ENCODE measurements at places on chromosomes 2 and 18.
A peak's percentile ranks its signal among the peaks of the same experiment; 100 is the strongest.

- DNase-seq: no peak
Observed at GRCh38 chr2:165864296-165864695, 70.2 kb upstream of the GALNT3 start.

- no peak for DNase-seq
Observed at GRCh38 chr2:48189552-48190228, 283.4 kb upstream of the FBXO11 start.

DNA sequence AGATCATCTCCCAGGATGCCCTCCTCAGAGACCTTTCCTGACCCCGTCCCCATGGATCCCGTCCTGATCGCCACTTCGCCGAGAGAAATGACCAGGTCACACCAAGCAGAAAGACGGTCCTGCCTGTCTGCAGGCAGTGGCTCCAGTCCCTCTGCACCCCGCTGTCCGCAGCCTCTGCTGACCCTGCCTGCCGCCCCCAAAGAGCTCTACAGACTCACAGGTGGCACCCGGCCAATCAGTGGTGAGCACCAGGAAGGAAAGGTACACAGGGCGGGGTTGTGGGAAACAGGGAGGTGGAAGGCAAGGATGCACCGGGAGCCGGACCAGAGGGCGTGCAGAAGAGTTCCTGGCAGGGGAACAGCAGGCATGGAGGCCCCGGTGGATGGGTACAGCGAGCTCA lies 94.8 kb downstream of the NDUFA10 start:
- DNase-seq: no peak

- no peak for DNase-seq
Observed at GRCh38 chr2:67625178-67625577, 228.0 kb downstream of the ETAA1 start.

GRCh38 chr2:162524849-162525248 lies 180.9 kb downstream of the GCA start:
- DNase-seq: no peak

DNA sequence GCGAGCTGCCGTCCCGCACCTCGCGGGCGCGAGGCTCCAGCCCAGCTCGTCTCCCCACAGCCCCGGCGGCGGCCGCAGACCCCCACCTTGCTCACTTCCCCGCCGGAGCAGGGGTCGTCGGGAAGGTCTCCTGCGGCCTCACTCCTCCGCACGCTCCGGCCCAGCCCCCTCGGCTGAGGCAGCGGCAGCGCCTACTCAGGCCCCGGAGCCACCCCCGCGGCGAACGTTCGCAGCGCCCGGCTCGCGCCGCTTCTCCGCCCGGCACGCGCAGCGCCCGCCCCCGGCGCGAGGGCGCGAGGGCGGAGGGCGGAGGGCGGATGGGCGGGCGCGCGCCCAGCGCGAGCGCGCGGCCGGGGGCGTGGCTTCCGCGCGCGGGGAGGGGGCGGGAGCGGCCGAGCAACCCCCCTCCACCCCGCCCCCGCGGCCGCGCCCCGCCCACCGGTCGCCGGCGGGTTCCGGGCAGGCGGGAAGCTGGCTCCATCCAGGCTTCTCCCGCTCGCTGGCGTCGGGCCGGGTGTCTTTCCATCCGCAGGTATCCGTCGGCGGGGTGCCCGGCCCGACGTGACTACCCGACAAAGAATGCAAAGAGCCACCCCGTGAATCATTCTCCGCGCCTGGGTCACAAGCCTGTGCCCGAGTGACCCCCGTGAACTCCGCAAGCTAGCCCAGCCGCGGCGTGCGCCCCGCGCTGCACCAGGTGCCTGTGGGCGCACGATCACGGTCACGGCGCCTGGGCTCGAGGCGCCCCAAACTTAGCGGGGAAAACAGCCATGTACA lies at the start of gene DTNB:
DTNB (minus strand) TSS at position 278 of the 777 bp plus-strand sequence. CDS start 20,917 bp downstream, outside the sequence.
- peak; percentile 69 for DNase-seq

GRCh38 chr18:59057969-59058368 lies 81.7 kb upstream of the SEC11C start:
- no peak for DNase-seq

DNA sequence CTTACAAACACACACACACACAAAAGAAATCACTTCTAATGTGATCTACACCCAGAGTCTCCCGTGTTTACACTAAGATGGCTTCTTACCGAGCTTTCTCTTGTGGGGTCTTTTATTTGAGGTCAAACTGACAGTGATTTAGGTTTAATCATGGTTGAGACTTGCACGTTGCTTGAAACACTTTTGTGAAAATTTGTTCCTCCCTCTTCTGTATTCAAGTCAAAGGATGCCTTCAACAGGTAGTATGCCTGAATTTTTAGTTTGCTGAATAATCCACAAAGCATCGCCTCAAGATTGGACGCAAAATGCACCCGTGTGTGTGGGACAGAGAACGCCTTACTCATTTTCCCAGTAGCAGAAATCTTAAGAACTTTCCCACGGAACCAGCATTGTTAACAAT lies 4.0 kb upstream of the ZNF516 start:
- no peak for DNase-seq

- DNase-seq: no peak
Observed at GRCh38 chr2:176085861-176086771, 2.4 kb upstream of the EVX2 start.

DNA sequence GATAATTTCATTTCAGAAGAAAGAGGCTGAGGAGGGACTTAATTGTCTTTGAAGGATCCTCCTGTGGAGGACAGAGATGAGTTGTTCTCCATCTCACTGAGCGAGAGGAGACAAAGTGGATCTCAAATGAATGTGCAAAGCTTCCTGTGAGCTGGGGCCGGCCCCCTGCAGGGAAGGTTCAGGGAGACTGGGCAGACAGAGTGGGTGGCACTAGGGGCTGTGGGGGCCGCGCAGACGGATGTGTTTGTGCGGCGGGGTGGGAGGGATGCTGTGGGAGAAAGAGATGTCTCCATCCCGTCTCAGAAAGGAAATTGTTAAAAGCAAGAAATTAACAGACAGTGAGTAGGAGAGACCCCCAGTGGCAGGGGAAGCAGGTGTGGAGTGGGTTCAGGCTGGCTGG lies 29.1 kb downstream of the KLHL29 start:
- no peak for DNase-seq

DNA sequence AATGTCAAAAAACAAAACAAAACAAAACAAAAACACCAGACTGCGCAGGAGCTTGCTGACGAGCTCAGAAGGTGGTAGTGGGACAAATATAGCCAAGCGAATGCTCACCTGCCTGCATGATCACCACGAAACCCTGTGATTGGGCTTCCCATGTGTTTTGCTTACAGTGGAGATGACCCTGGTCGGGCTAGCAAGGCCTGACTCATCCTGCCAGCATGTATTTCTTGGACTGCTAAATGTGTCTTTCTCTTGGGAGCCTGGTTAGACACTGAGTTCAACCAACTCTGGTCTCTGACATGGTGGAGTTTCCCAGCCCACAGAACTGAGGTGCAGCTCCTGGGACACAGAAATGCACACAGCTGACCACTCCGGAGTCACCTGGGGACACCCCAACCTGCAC lies 30.7 kb upstream of the DUSP2 start:
- DNase-seq: no peak

- no peak for DNase-seq
Observed at GRCh38 chr2:5227062-5227699, 465.0 kb upstream of the SOX11 start.

DNA sequence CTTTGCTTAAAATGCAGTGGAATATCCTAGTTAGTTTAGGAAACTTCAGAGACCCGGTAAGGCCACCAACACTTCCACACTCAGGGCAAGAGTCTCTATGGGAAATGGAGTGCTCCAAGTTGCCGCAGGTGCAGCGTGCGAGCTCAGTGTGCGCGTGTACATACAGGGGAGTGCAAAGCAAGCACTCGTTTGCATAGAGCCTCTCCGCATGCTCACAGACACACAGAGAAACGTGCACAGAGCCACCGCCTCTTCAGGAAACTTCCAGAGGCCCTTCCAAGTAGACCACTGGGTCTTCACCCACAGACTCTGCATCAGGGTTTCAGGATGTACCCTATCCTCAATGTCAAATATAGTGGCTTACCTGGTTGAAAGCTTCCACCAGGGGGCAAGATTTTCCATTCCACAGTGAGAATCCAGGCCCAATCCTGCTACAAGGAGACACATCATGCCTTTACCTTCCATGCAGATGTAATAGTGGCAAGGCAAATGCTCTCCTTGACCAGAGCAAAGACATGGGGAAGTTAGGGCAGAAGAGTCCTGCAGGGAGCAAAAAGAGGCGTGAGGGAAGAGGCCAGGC lies 513.0 kb upstream of the MYT1L start:
- no peak for DNase-seq

DNA sequence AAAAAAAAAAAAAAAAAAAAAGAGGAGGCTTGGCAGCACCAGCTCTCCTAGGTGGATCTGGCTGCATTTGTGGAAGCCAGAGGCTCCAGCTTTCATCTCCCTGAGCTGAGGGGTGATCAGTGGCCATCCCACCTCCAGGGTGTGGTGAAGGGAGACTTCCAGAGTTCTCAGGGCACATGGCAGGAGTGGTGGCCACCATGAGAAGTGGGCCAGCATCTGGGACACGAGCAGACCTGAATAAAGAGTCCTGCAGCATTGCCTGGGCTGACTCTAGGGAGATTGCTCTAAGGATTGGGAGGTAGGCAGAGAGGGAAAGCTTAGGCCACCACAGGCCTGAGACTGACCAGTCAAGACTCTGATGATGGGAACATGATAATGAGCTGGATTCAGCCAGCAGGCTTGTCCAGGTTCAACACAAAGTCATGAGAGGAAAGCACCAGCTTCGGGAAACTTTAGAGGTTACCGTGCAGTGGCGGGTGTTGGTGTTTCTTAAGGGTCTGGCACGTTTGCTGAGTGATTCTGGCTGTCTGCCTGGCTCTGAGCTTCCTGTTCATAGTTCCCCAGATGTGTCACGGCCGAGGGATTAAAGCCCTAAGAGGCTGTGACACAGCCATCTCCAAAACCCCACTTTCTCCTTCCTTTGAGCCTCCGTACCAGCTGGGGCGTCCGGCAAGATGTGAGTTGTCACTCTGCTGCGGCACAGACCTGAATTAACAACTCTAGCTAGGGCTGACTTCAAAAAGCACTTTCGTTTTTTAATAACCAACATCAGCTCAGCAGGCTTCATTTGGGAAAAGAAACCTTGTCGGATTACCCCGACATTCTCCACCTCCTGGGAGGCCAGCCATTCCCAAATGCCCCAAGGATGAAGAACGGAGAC lies 38.3 kb upstream of the IL1R1 start:
- no peak for DNase-seq

All from GM12892 (cell line).